Mesothelial cell of epicardium (in vitro differentiated cells): ENCODE measurements at places on chromosomes 2 and 18. TPM values are rescaled to one million over a fixed set of nuclear protein-coding genes. Genes with fewer than 3 reads are reported as not detected.

DNA sequence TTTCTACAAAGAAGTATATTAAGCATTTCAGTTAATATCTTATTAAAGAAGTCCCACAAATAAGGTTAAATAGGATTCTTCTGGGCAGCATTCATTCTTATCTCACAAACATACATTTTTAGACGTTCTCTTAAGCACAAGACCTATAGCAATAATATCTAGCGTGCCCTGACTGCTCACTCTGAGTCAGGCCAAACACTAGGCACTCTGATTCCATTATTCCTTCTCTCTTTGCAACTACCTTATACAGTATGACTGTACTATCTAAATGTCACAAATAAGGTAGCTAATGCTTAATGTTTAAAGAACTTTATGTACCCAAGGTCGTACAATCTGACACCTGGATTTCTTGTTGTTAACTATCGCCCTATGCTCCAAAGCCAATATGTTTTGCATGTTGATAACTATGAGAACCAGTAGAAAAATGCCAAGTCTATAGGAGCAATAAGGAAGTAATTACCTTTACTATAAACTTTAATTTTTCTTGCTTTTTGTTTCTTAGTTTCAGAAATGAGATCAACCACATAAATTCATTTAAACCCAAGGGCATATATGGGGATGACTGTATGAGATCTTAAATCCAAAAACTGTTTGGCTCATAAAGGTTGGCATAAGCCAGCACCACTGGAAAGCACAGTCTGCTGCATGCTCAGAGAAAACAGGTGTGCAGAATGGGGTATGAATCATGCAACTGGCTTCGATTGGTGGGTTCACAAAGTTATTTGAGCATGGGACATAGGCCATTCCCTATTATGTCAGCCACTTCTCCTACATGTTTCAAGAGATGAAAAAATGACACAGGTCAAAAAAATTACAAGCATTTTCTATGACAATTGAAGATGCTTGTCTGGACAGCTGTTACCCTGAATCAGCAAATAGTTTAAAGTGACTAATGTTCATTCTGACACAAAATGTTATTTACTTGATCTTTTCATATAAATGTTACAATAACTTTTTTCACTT lies 352.0 kb downstream of the IRS1 start:
- no peak for DNase-seq

- no peak for DNase-seq
Observed at GRCh38 chr2:207617011-207617671, 8.1 kb downstream of the METTL21A start.

- DNase-seq: no peak
Observed at GRCh38 chr18:2985628-2986027, 27.3 kb downstream of the LPIN2 start.

DNA sequence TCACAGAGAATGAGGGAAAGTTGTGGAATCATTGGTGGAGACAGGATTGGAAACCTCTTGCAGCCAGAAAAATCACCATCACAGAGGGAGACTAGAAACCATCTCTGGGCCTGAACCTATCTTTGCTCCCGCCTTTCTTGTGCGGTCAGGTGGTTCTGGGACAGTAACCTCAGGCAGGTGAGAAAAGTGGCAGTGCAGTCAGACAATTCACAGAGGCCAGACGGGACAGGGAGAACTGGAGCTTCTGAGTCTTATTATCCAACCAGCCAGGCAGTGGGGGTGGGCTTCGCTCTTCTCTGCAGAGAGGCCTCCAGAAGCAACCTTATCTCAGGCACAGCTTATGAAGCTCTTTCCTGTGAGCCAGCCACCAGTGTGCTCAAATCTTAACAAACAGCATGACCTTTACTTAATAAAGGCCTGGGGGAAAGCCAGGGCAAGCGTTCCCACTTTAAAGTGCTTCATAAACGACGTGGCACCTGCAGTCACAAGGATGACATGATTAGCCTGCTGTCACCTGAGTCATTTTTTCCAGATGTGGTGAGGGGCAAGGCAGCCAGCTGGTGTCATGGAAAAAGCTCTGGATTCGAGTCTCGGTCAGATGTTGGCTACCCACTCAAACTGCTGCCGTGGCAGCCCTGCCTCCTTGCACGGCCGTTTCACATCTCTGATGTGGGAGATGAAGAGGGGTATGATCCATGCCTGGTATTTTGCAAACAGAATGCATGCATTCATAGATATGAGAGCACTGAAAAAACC lies 109.7 kb downstream of the B3GNT2 start:
- DNase-seq: no peak

The MROH2A gene
- total RNA-seq: not detected in 3 replicates

The IL36A gene
- total RNA-seq: not detected in 3 replicates

DNA sequence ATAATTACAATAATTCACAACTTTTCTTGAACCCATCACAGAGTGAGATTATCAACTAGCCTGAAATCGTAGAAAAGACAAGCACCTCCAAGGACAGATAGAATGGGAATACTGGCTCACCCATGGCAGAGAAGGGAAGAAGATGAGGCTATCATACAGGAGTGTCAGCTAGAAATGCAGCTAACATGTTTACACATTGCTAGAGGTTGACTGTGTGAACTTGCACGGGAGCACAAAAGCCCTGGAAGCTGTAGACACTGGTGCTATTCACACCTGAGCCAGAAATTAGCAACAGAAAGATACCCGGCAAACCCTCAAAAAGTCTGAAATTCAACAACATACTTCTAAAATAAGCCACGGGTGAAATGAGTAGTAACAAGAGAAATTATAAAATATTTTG lies 131.8 kb downstream of the ZAP70 start:
- no peak for DNase-seq

The RSAD2 gene
- 3.7 to 4.4 TPM (median 4.3 TPM) in 3 replicates for total RNA-seq

GRCh38 chr18:3175195-3175758 lies 44.5 kb downstream of the MYOM1 start:
- no peak for DNase-seq

GRCh38 chr2:198113316-198113715 lies 308.9 kb downstream of the PLCL1 start:
- no peak for DNase-seq

- DNase-seq: no peak
Observed at GRCh38 chr2:101718993-101719571, 21.6 kb downstream of the MAP4K4 start.

The RAB1A gene
- total RNA-seq: 126 to 128 TPM (median 128 TPM) in 3 replicates

DNA sequence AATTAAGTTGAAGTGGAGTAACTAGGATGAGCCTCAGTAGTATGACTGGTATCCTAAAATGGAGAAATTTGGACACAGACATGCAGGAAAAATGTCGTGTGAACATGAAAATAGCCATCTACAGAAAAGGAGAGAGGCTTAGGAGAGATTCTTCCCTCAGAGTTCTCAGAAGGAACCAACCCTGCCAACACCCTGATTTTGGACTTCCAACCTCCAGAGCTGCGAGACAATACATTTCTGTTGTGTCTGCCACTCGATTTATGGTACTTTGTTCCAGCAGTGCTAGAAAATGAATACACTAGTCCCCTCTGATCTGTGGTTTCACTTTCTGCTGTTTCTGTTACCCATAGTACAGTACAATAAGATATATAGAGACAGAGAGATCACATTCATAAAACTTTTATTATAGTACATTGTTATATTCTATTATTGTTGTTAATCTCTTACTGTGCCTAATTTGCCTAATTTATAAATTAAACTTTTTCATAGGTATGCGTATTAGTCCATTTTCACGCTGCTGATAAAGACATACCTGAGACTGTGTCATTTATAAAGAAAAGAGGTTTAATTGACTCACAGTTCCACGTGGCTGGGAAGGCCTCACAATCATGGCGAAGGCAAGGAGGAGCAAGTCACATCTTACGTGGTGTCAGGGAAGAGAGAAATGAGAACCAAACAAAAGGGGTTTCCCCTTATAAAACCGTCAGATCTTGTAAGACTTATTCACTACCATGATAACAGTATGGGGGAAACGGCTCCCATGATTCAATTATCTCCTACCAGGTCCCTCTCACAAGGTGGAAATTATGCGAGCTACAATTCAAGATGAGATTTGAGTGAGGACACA lies 41.3 kb downstream of the PLEKHA3 start:
- no peak for DNase-seq

The PXDN gene
- total RNA-seq: 274 to 292 TPM (median 277 TPM) in 3 replicates

DNA sequence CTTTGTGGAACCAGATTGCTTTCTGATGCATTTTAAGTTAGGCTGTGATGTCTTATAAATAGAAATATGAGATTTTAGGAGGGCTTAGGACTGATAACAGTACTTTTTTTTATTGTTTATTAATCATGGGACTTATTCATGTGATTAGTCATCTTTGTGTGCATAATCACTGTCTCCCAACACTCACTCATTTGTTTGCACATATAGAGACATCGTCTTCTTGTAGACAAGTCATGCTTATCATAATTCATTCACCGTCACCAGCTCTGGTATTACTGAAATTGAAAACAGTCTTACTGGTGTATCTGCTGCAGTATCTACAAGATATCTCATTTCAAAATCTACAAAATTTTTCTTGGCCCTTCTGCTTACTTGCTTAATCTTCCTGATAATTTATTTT lies 45.8 kb downstream of the WDR7 start:
- no peak for DNase-seq

The RESP18 gene
- not detected in 3 replicates for total RNA-seq

DNA sequence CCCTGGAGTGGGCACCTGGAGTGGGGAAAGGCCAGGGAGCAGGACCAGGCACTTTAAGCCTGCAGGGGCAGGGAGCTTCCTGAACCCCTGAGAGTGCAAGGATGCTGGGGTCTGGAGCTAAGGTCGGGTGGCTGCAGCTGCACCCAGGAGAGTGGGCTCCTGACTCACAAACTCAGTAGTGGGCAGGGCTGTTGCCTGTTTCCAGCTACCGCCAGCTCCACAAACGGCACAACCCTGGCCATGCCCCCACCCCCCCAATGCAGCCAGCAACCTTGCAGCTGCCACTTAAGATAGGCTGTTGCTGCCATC lies 688.8 kb downstream of the NYAP2 start:
- DNase-seq: no peak

DNA sequence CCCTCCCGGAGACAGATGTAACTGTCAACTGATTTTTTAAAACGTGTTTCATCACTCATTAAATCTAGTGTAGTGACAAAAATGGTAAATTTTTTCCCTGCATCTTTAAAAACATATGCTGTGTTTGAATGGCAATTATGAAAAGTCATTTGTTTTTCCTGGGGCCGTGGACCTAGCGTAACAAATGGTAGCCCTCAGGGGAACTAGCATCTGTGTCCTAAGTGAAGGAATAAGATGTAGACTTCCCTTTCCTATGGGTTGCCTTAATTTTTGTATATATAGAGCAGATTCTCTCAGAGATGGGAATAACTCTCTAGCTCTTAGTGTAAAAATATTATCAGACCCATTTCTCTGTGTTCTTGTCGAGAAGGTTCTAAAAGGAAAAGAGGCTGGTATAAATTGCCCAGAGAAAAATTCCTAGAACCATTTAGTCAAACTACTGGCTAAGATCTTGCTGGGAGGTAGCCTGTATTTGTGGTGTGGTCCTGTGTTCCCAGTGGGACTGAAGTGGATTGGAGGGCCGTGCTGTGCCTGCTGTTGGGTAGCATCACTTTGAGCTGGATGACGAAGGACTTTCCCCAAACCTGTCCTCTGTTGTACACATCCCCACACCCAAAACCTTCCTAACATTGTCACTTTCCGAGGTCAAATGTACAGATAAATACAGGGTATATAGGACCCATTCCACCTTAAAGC lies 85.8 kb downstream of the LIMS1 start:
- DNase-seq: no peak

DNA sequence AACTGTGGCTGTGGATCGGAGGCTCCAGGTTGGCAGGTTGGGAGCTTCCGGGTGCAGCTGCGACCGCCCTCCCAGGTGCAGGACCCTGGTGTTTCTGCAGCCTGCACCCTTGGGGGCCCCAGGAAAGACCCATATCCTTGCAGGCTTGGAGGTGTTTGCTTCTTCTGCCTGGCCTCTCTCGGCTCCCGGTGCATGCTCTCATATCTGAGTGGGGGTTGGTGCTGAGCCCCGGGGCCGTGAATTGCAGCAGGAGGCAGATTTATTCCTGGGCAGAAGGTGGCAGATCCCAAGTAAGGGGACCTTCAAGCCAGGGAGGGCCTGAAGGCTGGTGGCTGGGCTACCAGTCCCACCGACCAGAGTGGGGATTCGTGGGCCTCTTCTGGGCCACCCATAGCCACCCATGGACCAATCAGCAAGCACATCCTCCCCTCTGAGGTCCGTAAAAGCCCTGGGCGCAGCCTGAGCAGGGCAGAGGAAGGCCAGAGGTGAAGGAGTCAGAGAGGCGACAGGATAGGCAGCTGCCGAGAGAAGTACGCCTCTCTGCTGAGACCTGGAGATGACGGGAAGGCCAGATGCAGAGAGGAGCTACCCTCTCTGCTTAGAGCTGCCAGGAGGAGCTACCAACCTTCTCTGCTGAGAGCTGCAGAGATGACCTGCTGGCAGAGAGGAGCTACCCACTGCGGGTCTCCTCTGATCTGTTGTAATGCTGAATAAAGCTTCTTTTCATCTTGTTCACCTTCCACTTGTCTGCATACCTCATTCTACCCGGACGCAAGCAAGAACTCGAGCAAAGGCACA lies 1279.0 kb upstream of the LRRTM1 start:
- DNase-seq: no peak

- no peak for DNase-seq
Observed at GRCh38 chr18:47606526-47606925, 323.9 kb downstream of the SMAD2 start.

The CCDC141 gene
- 1.0 to 1.2 TPM (median 1.1 TPM) in 3 replicates for total RNA-seq

The SCG2 gene
- 2.0 to 2.3 TPM (median 2.0 TPM) in 3 replicates for total RNA-seq

The CNTNAP5 gene
- total RNA-seq: 0.22 to 1.1 TPM (median 0.29 TPM) in 3 replicates

DNA sequence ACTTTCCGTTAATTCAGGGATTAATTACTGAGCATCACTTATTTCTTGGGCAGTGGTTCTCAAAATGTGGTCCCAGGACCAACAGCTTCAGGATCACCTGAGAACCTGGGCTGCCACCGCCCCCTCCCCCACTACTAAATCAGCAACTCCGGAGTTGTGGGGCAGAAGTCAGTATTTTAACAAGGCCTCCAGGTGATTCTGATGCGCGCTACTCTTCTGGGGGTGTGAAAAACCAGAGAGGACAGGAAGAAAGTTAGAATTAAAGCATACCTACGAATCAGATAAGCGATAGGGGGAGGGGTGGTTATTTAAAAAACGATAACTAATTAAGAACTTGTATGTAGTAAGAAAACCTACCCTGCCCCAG lies 319 bp downstream of the ZSCAN30 start:
- no peak for DNase-seq

GRCh38 chr2:120659275-120659977 lies 76.2 kb upstream of the GLI2 start:
- DNase-seq: no peak

The CPO gene
- total RNA-seq: 0.18 TPM in 1 of 3 replicates, not detected in the others

DNA sequence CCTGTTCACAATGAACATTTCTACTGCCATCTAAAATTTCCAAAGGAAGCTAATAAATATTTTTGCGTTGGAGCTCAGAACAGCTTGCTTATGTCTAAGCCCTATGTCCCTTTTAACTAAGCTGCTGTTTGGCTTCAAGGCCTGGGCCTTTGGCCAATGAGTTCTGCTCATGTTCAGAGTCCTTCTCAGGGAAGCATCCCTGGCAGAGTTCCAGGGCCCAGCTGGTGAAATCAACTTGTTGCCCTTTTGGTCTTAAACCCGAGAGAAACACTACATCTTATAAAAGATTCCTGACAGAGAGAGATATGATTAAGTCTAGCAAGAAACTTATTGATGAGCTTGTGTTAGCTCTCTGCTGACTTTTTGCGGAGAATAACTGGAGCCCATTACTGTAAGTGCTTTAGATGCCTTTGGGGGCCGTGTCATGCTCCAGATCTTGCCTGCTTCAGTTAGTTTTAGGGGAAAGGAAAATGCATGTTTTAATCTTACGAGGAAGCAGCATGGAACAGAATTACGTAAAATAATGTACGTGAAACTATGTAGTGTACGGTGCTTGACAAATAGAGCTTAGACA lies 102.5 kb upstream of the NOSTRIN start:
- peak; percentile 64 for DNase-seq

The GATA6 gene
- 99.0 to 108 TPM (median 106 TPM) in 3 replicates for total RNA-seq

The SERPINB13 gene
- total RNA-seq: 0.27 to 0.77 TPM (median 0.38 TPM) in 3 replicates

- DNase-seq: no peak
Observed at GRCh38 chr2:47631792-47632398, 151.1 kb upstream of the MSH6 start.
